ENCODE measurements at places on chromosomes 12 and 14. TPM values are rescaled to one million over a fixed set of nuclear protein-coding genes. Genes with fewer than 3 reads are reported as not detected.
A peak's percentile ranks its signal among the peaks of the same experiment; 100 is the strongest.

DNA sequence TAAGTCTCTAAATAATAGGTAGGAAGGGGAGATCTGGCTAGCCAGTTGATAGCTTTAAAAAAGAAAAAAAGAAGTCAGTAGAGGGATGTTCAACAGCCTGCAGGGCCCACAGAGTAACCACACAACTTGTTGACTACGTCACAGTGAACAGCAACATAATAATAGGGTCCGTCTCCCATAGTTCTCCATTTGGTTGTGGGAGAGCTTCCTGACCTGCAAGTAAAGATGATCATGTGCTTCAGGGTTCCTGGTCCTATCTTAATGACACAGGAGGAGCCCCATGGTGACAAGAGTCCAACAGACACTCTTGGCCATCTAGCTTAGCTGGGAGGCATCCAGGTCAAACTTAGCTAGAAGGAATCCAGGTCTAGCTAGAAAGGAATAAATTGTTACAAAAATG, 36.2 kb downstream of the FGD6 start:
- no peak for DNase-seq

GRCh38 chr12:114335607-114336006, 70.3 kb downstream of the TBX5 start:
- no peak for DNase-seq

DNA sequence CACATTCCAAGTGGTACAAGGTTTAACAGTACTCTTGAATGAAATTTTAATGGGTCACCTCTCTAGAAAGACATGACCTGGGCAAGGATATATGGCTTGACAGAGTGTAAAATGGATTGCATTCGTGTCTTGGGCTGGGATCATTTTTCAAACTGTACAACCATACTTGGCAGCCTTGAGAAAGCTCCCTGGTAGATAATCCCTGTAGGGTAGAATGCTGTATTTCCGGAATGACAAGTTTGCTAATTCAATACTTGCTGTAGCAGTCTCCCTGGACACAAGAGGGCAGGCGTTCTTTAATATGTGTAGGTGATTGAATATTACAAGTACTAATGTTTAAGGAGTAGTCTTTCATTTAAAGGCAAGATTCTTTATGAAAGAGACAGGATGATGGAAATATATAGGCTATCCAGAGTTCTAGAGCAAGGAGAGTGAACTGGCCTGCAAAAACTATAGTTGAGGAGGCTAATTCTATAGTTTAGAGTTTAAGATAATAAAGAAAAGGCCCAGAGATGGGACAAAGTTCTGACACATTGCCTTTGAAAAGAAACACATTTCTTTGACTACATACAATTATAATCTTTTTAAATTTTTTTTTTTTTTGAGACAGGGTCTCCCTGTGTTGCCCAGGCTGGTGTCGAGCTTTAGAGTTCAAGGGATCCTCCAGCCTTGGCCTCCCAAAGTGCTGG, 53.4 kb downstream of the PLBD1 start:
- no peak for DNase-seq

DNA sequence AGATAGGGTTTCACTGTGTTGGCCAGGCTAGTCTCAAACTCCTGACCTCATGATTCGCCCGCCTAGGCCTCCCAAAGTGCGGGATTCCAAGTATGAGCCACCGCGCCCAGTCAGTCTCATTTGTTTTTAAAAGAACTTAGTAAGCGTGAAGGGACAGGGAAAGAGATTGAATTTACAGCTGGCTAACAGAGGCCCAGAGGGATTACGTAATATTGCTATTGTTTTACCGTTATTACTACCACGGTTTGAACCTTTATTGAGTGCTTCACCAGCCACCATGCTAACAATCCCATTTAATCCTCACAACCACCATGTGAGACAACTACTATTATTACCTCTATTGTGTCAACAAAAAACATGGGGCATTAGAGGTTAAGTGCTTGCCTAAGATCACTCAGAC, 26.7 kb upstream of the BLTP3B start:
- DNase-seq = no peak

GRCh38 chr14:80310938-80311750, 99.8 kb upstream of the DIO2 start:
- no peak for DNase-seq

- no peak for DNase-seq
Observed at GRCh38 chr12:66467932-66468331, 165.6 kb downstream of the HELB start.

DNA sequence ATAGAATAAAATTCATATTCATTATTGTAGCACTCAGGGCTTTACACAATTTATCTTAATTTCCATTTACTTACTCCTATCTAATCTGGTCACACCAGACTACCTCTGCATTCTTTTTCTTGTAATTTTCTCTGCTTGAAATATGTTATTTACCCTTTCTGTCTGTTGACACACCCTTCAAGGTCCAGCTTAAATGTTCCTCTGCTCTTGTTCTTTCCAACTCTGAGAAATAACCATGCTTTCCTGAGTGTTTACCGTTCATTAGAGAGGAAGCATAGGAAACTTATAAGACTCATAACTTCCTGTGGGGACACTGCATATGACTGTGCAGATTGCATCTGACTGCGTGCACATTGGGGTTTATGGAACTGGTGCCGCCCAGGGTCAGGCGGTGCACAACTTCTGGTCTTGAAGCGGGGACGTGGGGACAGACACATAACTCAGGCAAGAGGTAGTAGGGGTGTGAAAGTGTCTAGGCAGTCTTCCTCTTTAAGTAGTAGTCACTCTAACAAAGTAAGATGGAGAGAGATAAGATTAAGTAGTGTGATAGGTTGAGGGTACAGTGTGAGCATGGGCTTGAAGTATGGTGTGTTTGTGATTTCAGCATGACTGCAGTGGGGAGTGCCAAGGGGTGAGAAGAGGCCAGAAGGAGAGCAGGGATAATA, 42.6 kb upstream of the FOXJ2 start:
- no peak for DNase-seq

DNA sequence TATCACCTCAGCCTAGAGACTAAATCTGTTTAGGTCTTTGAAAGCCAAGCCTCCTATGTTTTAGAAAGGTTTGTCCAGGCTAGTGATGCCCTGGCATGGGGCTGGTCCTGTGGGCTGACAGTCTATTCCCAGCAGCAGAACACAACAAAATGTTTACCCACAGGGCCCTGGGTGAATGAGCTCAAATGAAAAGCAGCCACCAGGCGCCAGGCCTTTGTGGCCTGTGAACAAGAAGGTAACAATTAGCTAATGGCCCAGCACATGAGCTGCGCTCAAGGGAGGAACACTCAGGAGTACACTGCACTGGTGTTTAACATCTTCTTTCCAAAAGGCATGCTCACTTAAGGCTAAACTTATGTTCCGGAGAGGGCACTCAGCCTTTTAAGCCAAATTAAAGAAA, 202.2 kb downstream of the MON2 start:
- DNase-seq = no peak

- no peak for DNase-seq
Observed at GRCh38 chr12:48818831-48819590, 715 bp downstream of the CACNB3 start.

GRCh38 chr14:70555890-70556289, 21.1 kb upstream of the ADAM20 start:
- peak; percentile 23 for DNase-seq

GRCh38 chr14:22122829-22123560, 449.4 kb upstream of the OR4E1 start:
- no peak for DNase-seq

DNA sequence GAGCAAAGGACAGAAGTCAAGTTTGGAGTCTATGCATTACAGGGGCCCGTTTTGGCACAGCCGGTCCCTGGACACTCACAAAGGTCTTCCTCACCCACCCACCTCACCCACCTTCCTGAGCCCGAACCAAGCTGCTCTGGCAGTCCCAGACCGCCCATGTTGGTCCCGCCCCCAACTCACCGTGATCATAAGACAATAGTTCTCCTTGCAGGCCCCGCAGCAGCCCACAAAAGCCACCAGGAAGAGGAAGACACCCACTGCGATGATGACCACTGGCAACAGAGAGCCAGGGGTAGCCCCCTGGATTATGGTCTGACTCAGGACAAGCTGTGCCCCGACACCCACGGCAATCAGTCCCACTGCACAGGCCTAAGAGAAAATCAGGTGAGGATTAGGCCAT, 1.8 kb downstream of the CD63 start:
- no peak for DNase-seq

GRCh38 chr12:98579347-98579746, 14.1 kb upstream of the SLC25A3 start:
- DNase-seq = no peak

DNA sequence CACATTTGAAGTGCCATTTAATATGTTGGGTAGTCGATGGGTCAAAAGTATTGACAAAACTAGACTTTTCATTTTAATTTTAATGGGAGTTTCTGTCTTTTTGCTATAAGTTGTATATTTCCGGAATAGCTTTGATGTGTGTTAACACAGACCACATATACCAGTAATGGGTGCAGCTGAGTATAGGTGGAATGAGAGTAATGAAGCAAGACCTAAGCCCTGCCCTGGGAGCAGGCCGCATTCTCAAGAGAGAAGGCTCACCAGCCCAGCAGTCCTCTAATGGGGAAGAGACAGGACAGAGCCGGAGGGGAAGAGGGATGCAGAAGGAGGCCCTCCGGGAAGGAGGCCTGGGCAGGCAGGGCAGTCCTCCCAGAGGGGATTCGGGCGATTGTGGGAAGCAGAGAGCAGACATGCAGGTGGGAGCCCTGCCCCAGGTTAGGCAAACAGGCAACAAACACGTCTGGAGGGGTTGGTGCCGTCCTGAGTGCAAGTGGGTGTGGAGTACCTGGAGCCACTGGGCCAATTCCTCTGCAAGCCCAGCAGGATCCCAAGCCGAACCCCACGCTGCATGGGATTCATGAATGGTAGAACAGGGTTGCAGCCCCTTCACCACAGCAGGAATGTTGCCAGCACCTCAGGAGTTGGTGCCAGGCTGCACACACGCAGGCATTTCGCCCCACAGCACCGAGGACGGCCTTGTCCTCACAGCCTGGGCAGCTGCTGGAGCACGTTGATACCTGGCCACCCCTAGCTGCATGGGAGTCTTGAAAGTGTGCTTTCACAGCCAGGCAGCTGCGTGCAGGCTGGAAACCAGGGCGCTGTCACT, 7.8 kb downstream of the CKB start:
- DNase-seq = no peak

DNA sequence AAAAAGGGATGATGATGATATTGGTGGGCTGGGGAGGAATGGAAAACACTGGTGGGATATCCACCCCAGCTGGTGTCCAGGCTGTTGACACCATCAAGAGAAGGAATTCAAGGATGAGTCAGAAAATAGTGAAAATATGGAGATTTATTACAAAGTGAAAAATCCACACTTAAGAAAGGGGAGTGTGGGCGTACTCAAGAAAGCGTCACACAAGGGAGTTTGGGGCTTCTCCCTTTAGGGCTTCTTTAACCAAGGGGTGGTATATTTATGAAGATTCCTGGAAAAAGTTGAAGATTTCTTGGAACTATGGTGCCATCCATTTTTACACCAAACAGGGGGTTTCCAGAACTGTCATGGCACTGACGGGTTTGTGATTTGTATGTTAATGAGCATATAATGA, 63.1 kb upstream of the ARID2 start:
- DNase-seq = no peak

DNA sequence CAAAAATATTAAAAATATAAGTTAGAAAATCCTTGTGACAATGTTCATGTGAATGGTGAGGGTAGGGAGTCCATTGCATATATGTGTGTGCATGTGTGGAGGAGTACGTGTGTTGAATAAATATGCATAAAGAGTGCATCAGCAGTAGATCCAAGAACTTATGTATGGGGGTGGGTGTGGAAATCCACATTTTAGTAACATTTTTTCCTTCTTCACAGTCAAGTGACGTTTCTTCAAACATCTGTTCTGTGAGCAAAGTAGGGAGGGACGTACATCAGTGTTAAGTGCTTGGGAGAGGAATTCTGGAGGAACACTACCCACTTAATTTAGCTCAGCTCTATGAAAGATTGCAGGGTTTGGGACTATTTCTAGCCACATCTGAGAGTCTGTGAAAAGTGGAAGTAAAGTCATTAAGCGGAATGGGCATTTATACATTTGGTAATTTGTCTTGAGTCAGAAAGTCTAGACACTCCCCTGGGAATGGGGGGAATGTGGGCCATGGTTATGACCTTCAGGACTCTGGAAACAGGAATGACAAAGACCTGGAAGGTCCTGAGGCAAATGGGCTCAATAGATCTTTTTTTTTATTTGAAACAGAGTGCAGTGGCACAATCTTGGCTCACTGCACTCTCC, 156.4 kb upstream of the PLXNC1 start:
- peak; percentile 63 for DNase-seq

DNA sequence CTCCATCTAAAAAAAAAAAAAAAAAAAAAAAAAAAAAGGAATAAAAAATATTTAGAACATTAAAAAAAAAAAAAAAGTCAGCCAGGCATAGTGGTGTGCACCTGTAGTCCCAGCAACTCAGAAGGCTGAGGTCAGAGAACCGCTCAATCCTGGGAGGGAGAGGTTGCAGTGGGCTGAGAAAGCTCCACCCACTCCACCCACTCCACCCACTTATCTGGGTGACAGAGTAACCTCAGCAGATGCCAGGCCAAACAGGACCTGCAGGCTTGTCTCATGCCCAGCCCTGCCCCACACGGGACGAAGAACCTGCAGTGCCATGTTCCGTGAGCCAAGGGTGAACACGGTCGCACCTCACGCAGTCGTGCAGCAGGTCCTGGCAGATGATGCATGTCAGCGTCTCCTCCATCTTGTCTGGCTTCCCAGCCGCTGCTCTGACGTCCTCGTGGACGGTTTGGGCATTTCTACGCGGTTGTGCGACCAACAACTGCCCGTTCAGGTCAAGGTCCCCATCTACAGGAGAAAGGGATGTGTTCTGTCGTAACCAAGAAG, 28.6 kb downstream of the CHFR start:
- no peak for DNase-seq

DNA sequence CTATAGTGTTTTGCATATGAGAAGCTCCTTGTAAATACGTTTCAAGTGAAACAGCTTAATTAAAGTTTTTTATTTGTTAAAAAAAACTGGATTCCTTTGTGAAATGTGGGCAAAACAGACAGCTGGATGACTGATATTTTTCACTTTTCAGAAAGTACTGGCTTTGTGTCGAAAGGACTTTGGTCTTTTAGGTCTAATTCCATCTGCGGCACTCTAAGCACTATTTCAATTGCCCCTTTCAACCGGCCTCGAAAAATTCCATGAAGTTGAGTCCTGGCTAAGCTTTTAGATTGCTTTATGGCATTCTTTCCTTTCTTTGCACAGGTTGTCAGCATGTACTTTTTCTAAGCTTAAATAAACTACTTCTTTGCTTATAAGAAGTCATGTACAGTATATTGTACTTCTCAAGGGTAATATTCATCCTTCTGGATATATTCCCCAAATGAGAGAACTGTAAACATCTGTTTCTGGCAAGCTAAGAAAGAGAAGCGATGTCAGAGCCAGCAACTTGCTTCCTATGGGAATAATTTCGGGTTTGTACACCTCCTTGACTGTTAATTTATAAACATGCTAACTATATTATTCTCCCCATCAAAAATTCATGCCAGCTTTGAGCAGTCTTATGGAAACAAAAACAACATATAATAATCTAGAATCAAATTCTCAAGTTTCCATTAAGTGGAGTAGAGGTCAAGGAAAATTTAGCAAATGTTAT, 611.3 kb downstream of the ETNK1 start:
- no peak for DNase-seq

The NTS gene
- 0.74 TPM for polyA plus RNA-seq

The CRACR2A gene
- 1.5 TPM for polyA plus RNA-seq

The TTC6 gene
- polyA plus RNA-seq = 0.36 TPM

The C1RL gene
- 11.7 TPM for polyA plus RNA-seq

The SLCO1B1 gene
- not detected for polyA plus RNA-seq

The CCDC197 gene
- 0.32 TPM for polyA plus RNA-seq
